ENCODE measurements at places on chromosomes 16 and 17.
A peak's percentile ranks its signal among the peaks of the same experiment; 100 is the strongest.

DNA sequence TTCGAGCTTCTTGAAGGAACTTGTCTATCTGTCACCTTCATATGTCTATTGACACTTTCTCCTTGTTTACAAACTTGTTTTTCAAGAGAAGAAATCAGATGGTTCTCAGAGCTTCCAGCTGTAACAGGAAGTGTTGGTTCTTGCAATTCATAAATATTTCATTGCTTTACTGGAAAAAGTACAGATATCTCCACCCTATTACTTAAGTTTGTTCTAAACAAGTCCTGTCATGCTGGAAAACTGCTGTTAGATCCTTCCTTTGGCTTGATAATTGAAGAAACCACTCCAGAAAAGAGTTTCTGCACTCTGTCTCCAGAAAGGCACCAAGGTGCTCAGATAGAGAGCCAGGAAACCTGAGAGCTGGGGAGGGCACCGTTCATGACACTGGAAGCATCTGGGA, 181.6 kb downstream of the DNAH9 start:
- DNase-seq = no peak

DNA sequence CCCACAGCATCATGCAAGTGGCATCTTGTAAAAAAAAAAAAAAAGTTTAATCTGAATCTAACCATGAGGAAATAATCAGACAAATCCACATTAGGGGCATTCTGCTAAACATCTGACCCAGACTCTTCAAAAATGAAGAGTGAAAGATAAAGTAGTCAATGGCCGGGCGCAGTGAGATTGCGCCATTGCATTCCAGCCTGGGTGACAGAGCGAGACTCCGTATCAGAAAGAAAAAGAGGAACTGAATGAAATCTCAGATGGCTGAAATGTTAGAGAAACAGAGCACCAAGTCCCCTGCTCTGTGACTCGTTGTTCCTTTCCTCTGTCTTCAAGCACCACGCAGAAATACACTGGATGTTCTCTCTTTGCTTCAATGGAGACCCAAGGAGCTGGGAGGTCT, 12.7 kb upstream of the RNF135 start:
- DNase-seq = no peak

DNA sequence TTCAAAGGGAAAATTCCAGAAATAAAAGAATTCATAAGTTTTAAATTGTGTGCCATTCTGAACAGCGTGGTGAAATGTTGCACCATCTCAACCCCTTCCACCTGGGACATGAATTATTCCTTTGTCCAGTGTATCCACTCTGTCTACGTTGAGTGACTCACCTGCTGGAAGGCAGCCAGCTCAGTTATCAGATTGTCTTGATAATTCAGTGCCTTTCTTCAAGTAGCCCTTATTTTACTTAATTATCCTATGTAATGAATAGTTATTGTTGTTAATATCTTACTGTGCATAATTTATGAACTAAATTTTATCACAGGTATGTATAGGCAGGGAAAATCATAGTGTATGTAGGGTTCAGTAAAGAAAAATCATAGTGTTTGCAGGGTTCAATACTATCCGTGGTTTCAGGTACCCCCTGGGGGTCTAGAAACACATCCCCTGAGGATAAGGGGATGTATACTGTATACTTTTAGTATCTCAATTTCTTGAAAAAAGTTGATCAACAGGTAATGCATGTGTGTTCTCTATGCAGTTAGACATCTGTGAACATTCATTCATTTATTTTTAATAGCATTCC, 7.7 kb upstream of the PCTP start:
- peak; percentile 69 for DNase-seq

DNA sequence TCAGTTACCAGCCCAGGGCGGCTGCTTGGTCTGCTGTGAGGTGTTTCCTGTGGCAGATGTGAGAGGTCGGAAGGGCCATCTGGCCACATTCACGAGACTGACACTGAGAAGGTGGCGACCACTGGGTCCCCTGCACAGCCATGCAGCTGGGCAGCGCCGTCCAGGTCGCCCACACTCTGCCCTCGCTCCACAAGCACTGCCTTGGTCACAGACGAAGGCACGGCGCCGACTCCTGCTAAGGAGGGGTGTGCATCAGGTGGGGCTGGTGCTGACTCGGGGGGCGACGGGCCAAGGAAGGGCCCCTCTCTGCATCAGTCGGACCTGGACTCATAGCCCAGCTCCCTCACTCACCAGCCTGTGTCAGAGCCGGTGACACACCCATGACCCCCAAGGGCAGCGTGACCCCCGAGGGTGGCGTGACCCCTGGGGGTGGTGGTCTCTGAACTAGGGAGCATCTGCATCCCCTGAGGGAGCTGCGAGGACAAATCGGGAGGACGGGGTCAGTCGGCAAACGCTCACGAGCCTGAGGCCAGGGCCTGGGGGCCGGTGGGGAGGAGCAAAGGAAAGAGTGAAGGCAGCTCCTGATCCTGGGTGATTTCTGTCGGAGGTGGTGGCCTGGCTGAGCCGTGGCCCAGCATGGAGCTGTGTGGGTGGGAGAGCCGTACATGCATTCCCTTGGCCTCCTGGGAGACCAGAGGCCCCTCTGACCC, 30.4 kb downstream of the NME3 start:
- no peak for DNase-seq

- no peak for DNase-seq
These were observed 87.5 kb downstream of the SOCS1 start for GRCh38 chr16:11168386-11169051.

DNA sequence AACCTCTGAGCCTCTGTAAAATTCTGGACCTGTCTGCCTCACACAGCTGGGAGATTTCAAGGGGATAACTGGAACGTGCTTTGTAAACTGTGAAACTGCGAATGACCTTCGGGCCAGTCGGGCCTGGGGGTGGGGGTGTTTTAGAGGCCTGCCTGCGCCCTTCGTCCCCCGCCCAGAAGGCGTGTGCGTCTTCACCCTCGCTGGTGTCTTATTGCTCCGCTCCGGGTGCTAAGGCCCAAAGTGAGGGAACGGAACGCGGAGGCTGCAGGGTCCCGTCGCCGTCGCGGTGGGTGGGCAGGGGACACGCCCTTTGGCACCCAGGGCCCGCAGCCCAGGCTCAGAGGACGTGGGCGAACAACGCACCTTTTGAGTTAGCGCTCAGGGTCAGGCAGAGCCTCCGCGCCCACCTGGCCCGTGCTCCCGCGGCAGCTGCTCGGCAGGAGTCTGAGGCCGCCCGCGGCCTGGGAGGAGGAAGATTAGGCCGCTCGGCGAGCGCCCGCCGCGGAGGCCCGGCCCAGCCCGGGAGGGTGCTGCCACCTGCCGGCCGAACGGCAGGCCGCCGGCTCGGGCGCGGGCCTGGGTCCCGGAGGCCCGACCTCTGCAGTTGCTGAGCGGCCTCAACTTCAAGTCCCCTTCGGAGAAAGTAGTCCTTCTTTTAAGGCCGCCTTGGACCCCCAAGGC, 29.7 kb downstream of the DCAKD start:
- peak; percentile 51 for DNase-seq

DNA sequence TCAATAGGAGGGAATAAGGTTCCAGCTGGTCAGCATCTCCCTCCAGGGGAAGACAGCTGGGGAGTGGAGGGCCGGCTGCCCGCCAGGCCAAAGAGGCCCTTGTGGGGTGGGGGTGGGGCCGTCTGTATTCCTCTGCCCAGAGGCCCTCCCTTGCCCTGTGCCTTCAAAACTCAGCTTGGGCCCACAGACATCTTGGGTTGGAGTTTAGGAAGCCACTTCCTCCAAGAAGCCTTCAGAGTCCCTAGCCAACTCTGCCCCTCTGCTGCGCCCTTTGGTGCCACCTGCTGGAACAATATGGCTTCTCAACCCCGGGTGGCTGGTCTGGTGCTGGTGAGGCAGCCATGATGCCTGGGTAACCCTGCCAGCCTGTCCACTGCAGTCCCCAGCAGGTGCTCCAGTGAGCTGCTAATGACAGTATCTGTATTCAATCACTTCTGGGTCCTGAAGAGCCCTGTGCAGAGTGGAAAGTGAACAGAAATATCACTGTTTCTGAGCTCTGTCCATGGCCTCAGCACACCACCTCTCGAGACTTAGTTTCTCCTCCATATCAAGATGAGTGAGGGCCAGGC, 16.7 kb downstream of the HSD11B2 start:
- no peak for DNase-seq

GRCh38 chr17:71505981-71506380, 614.8 kb upstream of the SOX9 start:
- DNase-seq = no peak

DNA sequence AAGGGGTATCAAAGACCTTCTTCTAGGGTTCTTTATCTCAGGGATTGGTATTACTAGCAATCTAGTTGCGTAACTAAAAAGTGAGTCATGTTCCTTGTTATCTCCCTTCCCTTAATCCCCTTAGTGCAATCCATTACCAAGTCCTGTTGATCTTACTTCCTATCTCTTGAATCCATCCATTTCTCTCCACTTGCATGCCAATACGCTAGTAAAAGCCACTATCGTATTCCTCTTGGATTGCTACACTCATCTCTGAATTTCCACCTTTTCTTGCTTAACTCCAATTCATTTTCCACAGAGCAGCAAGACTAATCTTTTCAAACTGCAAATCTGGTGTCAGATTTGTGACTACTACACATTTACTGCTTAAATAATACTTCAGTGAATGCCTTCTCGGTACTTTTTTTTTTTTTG, 1.8 kb upstream of the ADAT1 start:
- no peak for DNase-seq

DNA sequence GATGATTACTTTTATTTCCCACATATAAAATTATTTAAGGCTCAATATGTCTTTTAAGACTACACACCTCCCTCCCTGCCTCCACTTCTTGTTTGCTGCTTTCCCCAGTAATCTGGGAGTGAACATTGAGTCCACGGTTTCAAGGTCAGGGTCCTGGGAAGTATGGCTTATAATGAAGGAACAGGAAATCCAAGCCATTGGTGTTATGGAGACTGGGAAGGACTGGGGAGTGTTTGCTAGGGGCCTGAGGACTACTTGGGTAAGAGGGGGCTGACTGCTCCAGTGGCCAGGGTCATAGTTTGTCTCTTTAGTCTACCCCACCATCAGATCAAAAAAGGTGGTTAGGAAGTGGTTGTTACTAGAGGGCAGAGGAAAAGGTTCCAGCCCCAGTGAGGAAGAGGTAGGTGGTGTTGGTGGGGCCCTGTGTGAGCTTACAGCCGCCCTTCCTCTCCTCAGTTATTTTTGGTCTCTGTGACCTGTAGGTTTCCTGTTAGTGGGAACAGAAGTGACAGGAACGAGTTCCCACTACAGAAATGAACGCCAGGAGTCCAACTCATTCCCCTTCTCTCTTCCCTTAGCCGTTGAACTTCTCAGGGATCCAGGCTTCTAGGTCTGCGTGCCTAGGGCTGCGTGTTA, 742 bp upstream of the SLC16A13 start:
- DNase-seq = no peak

DNA sequence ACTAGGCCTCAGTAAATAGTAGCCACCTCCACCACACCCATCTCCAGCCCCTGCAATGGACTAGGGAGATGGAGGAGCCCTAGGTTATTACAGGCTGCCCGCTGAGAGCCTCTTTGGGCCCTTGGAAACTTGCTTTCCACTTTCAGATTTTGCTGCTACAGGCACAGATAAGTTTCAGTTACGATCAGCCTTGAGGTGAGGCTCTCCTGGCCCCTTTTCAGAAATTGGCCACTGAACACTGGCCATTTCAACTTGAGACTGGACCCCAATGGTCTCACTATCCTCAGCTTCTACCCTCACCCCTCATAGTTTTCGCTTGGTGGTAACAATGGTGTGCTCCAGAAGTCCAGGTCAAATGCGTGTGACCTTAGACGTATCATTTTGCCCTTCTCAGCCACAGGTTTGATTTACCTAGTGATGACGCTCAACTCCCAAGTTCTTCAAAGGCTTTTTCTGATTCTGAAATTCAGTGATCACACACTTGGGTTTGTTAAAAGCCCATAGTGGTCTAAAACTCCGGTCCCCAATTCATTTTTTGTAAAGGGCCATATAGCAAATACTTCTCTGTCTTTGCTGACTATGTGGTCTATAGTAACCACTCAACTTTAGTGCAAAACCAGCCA, 1.0 kb downstream of the PMM2 start:
- no peak for DNase-seq

- no peak for DNase-seq
These were observed 3.6 kb downstream of the CBX8 start for GRCh38 chr17:79792984-79793923.

- DNase-seq = no peak
These were observed 15.5 kb upstream of the MARVELD3 start for GRCh38 chr16:71610447-71610846.

DNA sequence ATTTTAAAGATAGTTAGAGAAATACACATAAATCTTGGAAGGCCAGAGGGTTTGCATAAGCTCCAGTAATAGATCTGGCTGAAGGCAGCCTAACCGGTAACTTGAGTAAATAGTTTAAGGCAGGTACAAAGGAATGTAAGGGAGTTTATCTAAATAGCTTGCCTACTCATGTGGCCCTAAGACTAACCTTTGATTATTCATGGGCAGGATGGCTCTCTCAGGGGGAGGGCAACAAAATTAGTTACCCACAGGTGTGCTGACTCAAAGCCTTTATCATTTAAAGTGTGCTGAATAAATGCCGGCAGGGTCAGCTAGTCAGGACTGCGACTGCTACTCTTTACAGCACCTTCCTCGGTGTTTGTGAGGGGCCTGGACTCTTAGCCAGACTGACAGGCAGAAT, 761.3 kb upstream of the KIF2B start:
- no peak for DNase-seq

GRCh38 chr17:81009136-81009535, 17.5 kb downstream of the CHMP6 start:
- DNase-seq = no peak

- DNase-seq = no peak
These were observed 26.9 kb downstream of the SEC14L1 start for GRCh38 chr17:77167472-77168306.

DNA sequence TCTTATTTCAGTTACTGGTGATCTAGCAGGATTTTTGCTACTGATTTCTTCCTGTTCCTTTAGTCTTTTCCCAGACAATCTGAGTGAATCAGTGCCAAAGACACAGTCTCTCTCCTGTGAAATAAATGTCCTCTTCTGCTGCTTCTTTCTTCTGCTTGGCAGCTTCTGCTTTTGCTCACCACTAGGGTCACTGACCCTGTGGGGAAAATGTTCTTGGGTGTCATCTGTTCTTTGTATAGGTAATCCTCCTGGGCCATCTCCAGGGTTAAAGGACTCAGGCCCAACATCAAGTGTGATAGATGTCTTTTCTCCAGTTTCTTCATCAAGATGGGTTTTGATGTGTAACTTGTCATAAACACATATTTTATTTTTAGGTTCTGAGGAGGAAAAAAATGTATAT, 5.2 kb downstream of the PALB2 start:
- DNase-seq = no peak
